ENCODE measurements at places on chromosomes 2 and 18.

DNA sequence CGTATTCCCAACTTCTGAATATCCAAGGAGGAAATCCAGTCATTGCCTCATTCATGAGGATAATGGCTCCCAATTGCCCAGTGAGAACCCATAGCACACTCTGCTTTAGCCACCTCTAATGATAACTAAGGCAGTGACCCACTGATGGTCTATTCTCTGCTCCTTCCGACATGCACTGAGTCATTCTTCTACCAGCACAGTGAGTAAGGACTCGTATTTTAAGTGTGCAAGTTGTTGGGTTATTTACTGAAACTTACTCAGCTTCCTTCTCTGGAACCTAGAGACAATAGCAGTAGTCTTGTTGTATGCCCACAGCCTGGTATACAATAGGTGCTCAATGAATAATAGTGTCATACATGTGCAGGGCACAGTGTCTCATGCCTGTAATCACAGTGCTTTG lies 81.1 kb upstream of the ZNF397 start:
- no peak for DNase-seq

DNA sequence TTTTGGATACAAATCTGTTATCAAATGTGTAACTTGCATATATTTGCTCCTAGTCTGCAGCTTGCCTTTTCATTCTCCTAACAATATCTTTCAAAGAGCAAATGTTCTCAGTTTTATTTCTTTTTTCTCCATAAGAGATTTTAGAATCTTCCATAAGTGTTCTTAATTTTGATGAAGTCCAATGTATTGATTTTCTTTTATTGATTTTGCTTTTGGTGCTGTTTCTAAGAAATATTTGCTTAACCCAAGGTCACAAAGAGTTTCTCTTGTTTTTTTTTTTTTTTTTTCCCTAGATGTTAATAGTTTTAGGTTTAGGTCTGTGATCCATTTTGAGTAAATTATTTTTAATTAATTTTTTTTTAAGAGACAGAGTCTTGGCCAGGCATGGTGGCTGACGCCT lies 75.8 kb upstream of the SPRED2 start:
- DNase-seq = no peak

DNA sequence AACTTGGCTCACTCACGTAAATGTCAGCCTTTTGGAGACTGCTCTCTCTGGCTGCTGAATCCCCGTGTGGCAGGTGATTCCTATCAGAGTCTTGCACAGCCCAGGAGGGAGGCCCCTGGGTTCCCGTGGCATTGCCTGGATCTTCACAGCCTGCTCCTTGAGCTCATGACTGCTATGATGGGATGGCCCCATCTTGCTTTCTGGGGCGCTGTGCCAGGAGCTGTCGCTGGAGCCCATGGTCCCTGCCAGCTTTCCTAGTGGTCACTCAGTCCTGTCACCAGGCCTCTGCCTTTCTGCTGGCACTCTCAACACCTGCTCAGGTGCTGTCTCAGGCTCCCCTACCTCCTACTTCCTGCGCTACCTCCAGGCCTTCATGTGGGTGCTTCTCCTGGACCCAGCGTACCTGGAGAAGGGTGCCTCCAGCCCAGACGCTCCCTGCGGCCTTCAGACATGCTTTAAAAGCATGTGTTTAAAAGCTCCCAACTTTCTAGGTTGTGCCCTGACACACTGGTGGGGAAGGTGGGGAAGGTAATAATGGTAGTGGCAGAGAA lies 110.1 kb downstream of the MCFD2 start:
- no peak for DNase-seq

- DNase-seq = no peak
These were observed 46.4 kb upstream of the SPP2 start for GRCh38 chr2:234003972-234004617.

DNA sequence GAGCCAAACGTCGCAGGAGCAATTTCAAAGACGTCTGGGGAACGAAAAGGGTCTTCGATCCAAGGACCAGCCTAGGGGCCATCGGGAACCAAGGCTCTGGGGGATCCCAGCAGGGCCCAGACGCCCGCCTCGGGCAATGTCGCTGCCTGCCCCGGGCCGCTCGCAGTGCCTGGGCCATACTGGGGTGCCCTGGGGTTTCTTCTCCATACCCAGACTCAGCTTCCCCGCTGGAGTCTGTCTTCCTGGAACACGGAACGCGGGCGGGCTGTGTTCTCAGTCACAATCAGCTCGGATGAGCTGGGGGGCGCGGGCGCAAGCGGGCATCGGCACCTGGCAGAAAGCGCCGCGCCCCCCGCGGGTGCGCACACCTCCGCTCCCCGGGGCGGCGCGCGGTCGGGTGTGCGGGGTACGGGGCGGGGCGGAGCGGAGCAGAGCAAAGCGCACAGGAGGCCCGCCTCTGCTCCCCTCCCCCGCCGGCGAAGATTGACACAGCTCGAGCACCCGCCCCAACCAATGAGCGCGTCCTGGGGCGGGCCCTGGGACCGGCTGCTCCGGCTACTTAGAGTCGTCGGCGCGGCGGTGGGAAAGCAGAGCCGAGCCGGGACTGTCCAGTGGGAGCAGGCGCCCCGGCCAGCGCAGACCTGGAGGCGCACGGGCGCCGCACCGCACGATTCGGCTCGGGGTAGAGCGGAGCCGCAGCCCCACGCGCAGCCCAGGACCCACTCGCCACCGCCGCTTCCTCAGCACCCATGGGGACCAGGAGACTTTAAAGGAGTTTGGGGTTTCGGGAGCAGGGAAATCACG lies at the start of gene LRATD1:
LRATD1 (plus strand) TSS at position 585 of the 804 bp plus-strand sequence. CDS start 1,263 bp downstream, outside the sequence.
- DNase-seq = no peak

GRCh38 chr2:18557121-18557520 lies 3.3 kb downstream of the RDH14 start:
- DNase-seq = no peak

- no peak for DNase-seq
These were observed 53.1 kb downstream of the SPATS2L start for GRCh38 chr2:200359552-200359951.

GRCh38 chr18:58769321-58769720 lies 95.4 kb upstream of the ZNF532 start:
- DNase-seq = no peak

DNA sequence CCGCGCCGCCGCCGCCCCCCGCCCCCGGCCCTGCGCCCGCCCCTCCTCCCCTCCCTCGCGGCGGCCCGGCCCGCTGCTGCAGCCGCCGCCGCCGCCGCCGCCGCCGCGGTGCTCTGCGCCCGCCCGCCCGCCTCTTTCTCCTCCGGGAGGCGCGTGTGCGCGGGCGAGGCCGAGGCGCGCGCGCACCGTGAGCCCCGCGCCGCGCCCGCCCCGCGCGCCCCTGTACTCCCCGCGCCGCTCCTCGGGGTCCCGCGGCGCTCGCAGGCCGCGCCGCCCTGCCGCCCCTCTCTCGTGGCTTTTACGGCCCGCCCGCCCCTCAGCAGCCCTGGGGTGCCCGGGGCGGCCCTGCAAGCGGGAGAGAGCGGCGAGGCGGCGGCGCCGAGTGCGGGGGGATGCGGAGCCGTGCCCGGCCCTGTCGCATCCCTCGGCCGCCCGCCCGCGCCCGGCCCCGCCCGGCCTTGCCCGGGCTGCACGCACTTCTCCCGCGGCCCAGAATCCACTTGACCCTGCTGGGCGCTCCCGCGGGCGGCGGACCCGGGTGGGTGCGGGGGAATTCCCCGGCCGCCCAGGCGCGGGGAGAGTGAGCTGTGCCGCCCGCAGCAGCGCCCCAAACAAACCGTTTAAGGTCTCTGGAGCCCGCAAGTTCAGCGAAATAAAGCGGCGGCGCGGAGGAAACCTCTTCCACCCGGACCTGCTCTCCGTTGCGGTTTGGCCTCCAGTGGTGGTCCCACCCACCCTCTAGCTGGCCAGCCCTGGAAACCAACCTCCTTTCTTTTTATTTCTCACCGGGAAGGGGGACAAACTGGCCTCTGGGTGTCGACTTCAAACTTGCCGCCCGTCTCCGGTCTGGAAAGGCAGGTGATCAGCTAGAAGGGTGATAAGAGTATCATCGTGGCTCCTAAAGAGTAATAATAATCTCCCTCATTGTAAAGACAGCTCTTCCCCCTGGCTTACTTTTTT lies 37.4 kb downstream of the AFF3 start:
- no peak for DNase-seq

GRCh38 chr2:60309941-60310660 lies 243.4 kb downstream of the BCL11A start:
- no peak for DNase-seq

- DNase-seq = no peak
These were observed 260.6 kb upstream of the NT5C1B start for GRCh38 chr2:18849841-18850578.
